ENCODE measurements at places on chromosomes 1 and 21.

DNA sequence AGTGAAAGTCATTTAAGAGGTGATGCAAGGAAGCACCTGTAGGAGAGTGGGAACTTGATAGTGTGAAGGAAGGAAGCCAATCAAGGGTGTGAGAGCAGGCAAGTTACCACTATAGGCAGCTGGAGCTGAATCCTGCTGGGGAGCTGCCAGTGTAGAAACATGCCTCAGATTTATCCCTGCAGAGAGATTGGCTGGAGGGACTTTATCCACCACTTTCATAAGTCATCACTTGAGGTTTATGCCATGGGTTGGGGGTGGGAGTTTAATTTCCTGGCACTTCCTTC is 443.6 kb downstream of the PLPP3 start:
- DNase-seq = no peak

DNA sequence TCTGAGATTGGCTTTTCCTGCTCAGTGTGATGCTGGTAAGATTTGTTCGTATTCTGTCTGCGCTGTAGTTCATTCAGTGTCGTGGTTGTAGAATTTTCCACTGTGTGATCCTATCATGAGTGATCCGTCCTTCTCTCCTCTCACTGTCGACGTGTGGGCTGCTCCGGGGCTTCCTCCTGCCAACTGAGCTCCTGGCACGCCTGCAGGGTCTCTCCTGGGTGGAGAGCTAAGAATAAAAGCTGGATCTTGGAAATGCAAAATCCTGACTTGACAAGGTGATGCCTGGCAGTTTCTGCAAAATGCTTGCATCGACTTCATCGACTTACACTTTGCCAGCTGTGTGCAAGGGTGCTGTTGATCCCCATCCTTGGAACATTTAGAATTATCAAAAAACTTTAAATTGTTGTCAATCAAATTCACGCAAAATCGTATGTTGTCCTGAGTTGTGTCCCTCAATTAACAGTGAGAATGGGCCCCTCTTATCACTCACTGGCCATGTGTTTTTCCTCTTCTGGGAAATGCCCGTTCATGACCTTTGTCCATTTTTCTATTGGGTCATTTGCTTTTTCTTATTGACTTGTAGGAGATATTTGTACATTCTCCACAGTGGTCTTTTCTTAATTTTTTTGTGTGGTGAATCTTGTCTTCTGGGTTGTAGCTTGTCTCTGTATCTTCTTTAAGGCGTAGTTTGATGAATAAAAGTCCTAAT is 125.5 kb downstream of the CRYAA start:
- no peak for DNase-seq

DNA sequence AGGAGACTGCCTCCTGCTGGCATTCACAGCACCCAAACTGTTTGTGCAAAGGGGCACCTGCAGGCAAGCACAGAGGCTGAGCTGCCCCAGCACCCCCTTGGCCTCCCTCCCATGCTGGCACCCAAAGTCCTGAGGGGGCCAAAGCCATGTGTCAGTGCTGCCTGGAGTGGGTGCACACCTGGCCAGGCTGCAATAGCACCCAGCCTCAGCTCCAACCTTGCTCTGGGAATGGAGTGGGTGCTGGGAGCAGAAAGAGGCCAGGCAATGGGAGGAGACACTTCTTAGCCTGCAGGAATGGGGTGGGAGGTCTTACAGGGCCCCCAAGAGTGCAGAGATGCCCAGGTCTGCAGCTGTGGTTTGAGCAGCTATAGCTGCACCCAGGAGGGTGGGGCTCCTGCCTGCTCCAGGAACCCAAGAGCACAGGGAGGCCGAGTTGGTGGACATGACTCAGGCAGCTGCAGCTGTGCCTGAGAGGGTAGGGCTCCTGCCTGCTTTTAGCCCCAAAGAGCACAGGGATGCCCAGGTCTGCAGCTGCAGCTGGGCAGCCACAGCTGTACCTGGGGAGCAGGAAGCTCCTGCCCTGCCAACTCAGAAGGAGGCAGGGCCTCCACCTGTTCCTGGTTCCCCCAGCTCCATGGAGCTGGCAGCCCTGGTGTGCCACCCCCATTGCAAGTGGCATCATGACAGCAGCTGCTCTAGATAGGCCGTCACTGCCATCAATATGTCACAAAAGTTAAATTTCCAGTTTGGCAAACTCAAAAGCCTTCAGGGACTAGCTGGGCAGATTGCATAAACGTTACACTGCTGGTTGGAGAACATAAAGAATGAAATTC is 5.3 kb upstream of the CHD1L start:
- DNase-seq = no peak

DNA sequence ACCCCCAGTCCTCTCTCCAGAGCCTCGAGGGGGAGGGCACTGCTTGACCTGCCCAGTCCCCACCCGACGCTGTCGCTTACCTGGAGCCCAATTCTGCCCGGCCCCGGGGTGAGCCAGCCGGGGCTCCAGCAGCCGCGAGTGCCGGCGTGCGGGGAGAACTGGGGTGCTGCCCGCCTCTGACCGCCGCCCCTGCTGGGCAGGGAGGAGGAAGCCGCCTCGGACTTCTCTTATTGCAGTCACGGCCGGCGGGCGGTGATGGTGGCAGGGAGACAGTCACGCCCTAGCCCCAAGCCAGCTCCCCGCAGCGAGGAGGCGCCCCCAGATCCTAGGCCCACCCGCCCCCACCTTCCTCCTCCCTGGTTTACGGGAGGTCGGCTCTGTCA is at the start of gene FGR:
Gene FGR, minus strand, starts transcription at position 201 of the 383 bp plus-strand sequence. CDS start 11,269 bp downstream, outside the sequence.
- DNase-seq = no peak

All from erythroblast (primary cell).